ENCODE measurements at places on chromosomes 1 and 21. TPM values are rescaled to one million over a fixed set of nuclear protein-coding genes. Genes with fewer than 3 reads are reported as not detected.

NFIA gene
- 18.7 TPM for total RNA-seq

S100A3 gene
- 7.1 TPM for total RNA-seq

DYNLT5 gene
- not detected for total RNA-seq

PPFIA4 gene
- total RNA-seq, result 12.5 TPM

SPRR1A gene
- total RNA-seq, result not detected

Data from epithelial cell of alveolus of lung (primary cell).